Activated CD4-positive, alpha-beta T cell treated with anti-CD3 and anti-CD28 coated beads for 36 hours (primary cell): ENCODE measurements at places on chromosomes 2 and 18.

DNA sequence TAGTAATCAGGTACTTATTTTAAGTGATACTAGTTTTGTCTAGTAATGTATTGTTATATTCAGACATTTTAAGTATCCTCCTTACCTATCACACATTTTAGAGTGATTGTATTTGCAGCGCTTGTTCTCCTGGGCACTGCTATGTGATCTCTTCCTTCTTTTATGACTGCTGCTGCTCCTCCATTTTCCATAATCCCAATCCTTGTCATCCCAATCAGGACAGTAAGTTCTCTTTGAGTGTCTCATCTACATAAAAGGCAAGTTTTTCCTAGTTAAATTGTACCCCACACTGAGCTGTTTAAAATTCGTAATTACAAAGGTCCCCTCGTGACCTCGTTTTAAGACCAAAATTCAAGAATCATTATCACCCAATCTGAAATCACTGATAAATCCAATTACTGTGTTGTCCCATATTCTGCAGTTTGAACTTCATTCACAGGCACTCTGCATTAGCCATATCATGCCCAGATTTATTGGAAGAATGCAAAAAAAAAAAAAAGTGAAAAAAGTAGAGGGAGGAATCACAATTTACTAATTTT is 2.8 kb downstream of the CLK1 start:
- DNase-seq = no peak

DNA sequence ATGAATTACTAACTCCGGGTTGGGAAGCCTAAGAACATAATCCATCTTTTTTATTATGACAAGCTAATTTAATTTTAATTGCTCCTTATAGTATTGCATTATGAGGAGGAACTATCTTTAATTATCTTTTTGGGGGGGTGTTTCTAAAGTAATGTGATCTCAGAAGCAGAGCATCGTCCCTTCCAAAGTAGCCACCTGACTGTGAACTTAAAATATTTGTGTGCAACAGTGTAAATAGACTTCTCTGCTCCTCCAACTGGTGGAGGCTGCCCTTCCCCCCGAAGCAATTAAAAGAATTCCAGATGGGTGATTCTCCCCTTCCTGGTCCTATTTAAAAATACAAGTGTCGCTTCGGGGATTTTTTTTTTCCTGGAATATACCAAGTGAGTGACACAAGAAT is 55.7 kb downstream of the TCF7L1 start:
- no peak for DNase-seq

- DNase-seq = no peak
Measured at GRCh38 chr2:48362515-48362914, 167.4 kb upstream of the STON1 start.

DNA sequence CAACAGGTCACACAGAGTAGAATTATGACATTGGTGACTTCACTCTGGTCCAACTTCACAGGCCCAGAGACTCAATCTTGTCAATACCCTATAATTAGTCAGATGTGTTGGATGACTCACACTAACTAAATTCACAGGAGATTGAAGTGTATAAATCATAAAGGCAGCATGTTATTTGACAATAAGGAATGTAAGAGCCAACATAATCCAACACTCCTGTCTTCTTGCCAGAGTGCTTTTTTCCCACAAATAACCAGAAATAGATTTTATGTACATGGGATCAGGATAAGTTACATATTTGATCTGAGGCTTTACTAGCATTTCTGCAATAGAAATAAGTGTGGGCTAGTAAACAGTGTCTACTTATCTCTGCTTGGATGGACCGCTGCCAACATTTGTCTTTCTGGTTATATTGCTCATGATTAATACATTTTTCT is 42.2 kb upstream of the ZSWIM2 start:
- DNase-seq = no peak

DNA sequence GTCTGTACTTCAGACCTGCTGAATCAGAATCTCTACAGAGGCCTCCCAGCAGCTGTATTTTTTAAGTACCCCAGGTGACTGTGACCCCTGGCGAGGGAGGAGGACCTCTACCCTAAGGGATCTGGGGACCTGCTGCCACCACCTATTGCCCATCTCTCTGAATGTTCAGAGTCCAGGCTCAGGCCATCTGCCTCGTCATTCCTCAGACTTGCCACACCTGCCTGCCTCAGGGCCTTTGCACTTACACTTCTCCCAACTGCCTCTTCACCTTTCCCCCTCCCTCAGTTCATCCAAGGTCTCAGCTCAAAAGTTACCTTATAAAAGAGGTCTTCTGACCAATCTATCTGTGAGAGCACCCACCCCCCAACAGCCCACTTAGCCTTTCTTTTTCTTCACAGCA is 21.5 kb downstream of the UXS1 start:
- DNase-seq = no peak

GRCh38 chr2:151260573-151261230 is 961 bp downstream of the RBM43 start:
- peak; percentile 10 for DNase-seq

DNA sequence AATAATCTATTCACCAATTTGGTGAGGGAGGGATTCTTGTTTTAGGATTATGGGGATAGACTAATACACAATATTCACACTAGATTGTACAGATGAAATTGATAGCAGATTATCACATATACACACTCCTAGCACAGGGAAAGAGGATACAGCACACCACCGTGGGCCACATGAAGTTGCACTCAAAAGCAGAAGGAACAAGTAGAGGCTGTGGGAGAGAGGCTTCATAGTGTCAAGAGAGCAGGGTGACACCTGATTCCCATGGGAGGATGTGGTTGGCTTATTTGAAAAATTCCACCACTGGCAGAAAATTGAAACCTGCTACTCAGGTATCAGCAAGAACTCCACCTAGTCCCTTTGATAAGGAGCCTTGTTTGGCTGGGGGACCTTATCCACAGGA is 395.6 kb downstream of the SPAG16 start:
- DNase-seq = no peak

DNA sequence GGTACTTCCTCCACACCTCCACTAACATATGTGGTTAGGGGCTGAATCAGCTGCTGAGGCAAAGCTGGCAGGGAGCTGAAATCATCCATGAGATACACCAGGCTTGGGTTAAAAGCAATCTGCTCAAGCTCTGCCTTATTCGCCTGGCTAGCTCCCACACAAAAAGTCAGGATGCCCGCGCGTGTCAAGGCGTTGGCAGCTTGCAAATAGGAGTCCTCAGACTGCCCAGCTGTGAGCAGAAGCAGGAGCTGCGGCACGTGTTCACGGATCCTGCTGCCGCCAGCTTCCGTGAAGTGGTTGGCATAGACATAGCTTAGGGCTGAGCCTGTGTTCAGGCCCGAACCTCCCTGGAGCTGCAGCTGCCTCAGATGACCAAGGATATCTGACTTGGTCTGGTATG is 35.3 kb downstream of the COL6A3 start:
- DNase-seq = no peak

- DNase-seq = no peak
Measured at GRCh38 chr2:241815477-241816430, 6.8 kb downstream of the NEU4 start.

DNA sequence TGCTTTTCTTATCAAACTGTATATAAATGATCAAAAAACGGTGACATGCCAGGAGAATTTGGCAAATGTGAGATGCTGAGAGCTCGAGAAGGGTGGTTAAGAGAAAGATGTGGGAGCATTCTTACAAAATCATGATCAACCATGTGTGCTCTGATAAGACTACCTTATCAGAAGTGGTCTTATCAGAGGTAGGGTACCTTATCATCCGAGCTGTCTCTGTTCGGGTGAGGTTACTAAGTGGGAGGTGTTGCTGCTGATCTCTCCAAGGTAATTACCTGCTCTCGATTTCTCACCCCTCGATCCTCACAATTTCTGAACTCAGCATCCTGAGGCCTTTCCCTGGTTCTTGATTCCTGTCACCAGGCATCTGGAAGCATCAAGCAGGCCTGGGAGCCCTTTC is 813.0 kb upstream of the ID2 start:
- no peak for DNase-seq

GRCh38 chr18:73060666-73061288 is 193.0 kb upstream of the NETO1 start:
- DNase-seq = no peak

DNA sequence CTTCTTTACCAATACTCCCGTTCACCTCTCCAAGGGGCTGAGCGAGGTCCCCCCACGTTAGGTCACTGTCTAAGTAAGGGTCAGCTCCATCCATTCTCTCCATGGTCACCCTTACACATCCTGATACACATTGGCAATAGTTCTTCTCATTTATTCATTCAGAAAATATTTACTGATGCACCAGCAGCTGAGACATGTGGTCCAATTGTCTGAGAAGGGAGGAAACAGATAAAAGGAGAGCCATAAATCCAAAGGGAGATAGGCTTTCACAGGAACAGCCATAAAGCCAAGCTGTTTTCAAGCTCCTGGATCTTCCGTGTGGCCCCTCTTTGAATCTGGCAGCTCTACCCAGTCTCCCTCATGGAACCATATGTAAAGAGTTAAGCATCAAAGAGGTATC is 121.2 kb downstream of the TXNL1 start:
- no peak for DNase-seq

DNA sequence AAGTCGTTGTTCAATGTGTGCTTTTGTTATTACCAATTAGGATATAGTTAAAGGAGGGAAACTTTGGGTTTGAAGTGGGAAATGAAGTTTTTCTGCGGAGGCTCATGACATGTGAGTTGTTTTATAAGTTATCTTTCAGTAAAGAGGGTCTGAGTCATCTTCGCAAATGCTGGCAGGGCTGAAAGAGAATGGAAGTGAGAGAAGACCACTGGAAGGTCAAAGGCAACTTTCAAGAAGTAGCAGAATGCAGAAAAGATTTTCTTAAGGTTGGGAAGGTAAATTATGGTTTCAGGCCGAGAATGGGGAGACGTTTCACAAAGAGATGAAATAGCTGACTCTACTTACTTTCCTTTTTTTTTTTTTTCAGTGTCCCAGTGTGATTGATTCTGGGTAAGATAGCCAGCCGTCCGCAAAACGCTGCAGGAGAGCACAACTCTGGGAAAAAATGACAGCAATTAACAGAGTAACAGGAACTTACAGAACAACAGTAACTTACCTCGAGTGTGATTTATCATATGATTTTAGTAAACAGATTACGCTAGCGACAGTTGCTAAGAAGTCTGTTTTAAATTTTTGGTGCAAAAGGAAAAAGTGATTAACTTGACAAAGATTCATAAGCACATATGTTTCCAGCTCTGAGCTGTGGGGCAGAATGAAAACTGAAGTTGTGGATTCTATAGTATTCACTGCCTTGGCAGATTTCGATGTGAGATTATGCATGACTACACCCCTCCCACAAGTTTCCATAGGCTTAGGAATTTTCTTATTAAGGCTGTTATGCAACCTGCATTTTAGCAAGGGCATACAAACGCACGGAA is 46.8 kb upstream of the ACTR3 start:
- no peak for DNase-seq

GRCh38 chr2:149388120-149388816 is 57.9 kb downstream of the LYPD6 start:
- no peak for DNase-seq

- no peak for DNase-seq
Measured at GRCh38 chr2:55099878-55100820, 49.9 kb upstream of the RTN4 start.

DNA sequence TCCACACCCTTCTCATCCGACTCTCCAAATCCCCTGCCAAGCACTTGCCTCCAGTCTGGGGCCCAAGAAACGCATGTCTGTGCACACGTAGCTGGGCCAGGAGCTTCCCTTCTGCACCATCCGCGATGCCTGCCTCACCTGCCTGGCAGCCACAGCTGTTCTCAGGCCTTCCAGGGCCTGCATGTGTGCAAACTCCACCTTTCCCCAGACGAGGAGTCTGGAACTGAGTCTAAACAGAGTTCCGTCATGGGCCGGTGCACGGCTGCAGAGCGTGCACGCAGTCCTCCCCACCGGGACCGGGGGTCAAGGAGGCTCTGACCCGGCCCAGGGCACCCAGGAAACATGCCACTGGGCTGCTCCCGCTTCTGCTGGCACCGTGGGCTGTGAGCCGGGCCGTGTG is 66.8 kb upstream of the SALL3 start:
- DNase-seq = no peak

- DNase-seq = no peak
Measured at GRCh38 chr2:95047629-95048510, 22.4 kb downstream of the MAL start.

DNA sequence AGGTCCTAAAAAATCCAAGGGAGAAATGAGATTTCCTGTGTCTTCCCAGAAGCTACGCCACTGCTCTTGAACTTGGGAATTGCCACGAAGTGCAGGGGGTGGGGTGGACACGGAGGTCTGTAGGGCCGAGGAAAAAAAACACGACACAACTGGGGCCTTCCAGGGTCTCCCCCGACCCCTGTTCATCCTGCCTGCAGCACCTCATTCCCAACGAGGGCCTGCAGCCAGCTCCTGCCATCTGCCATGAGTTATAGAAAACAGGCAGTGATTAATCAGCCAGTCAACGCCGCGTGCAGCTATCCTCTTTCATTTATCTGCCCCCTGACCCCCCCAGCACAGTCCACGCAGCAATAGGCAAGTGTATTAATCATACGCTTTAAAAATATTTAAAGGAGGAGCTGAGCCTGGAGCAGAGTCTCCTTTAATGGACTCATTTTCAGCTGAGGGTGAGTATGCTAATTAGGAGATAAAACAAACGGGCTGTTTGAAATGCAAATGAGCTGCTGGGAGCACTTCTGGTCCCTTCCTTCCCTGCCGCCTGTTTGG is 209.9 kb downstream of the TFCP2L1 start:
- DNase-seq = peak; percentile 75

DNA sequence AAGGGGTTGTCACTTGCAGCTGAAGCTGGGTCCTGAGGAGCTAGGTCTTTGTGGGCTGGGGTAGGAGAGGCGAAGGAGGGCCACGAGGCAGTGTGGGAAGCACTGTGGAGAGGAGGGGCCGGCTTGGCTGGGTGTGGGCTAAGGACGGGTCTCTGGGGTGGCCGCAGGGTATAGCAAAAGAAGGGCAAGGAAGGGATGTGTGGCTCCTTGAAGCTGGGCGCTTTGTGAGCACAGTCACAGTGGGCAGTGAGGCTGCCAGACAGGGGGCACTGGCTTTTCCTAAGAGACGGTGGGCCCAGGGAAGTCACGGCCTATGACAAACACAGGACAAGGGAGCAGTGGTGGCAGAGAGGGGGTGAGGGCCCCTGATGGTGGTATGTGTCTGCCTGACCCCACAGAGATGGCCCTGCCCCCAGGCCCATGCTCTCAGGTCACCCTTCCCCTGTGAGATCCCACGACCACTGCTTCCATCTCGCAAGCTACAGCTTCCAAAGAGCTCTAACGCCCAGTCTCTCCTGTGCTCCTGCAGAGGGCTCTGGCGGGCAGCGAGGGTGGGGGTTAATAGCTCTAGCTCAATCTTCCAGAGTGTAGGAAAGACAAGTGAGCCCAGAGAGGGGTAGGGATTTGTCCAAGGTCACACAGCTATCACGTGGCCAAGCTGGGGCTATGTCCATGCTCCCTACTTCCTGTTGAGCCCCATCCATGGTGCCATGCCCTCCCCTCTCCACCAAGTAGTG is 32.4 kb downstream of the KCNK3 start:
- no peak for DNase-seq

DNA sequence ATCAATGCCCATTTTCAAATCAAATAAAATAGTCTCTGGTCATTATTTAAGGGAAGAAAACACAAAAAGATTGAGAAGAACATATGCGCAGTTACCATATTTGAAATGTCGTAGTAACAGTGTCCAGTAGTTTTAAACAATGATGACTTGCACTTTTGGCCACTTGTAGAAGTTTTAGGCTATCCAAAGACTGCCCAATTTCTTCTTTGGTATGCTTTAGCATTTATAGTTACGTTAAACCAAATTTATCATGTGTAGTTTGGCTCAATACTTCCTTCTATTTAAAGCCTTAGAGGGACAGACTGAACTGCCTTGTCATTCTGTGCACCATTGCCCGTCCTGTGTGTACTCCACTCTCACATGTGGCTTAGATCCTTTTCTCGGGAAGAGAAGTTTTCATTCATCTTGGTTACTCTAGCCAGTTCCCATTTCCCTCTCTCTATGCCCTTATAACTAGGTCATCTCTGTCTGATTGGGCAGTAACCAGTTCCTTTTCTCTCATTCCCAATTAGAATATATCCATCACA is 84.8 kb upstream of the TTN start:
- no peak for DNase-seq
